Esophagus squamous epithelium (tissue), 5 donors: ENCODE measurements at places on chromosomes 12 and 14. TPM values are rescaled to one million over a fixed set of nuclear protein-coding genes. Genes with fewer than 3 reads are reported as not detected.

The SLCO1B1 gene
- total RNA-seq = not detected

The PXN gene
- total RNA-seq = 24.1 TPM

The LBHD2 gene
- 1.1 TPM for total RNA-seq

The CPNE8 gene
- 17.5 TPM for total RNA-seq

The CLECL1 gene
- not detected for total RNA-seq

The FAM90A1 gene
- not detected for total RNA-seq

The TAS2R42 gene
- total RNA-seq = not detected

The B4GALNT1 gene
- 0.19 TPM for total RNA-seq
